ENCODE measurements at places on chromosomes 3 and 15.

DNA sequence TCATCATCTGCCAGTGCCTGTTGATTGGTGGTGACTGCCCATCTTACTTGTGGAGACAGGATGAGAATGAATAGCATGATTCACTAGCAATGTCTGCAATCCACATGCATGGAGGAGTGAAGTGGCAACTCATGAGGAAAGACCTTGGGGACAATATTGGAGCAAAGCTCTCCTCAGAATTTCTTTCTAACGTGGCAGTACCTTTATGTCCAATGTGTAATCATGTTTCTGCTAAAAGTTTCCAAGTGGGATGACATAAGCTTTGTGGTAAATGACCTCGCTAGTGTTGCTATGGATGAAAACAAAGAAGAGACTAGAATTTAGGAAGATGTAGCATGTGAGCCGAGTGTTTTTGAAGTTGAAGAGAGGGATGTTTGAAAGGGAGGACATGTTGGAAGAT lies 117.8 kb downstream of the CPNE4 start:
- DNase-seq = no peak

DNA sequence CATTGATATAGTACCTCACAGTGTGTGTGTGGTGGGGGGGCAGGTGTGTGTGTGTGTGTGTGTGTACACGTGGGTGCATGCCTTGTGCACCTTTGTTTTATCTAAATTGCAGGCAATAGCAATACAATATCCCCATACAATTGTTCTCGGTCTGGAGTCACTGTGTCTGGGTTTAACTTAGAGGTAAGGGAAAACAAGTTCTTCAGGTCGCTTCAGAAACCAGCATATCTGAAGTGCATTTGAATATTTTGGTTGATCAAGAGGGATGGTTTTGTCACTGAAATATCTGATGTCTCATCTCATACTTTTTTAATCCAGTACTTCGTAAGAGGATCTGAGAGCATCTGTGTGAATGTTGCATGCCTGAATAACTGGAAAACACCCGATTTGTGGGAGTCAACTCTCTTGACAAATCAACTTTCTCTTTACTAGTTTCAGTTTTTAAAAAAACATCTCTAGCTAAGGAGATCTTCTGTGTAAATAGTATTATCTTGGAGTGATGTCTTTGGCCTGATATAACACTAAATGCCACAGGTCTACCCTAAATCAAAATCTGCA lies 206.8 kb upstream of the NR2F2 start:
- DNase-seq = no peak

DNA sequence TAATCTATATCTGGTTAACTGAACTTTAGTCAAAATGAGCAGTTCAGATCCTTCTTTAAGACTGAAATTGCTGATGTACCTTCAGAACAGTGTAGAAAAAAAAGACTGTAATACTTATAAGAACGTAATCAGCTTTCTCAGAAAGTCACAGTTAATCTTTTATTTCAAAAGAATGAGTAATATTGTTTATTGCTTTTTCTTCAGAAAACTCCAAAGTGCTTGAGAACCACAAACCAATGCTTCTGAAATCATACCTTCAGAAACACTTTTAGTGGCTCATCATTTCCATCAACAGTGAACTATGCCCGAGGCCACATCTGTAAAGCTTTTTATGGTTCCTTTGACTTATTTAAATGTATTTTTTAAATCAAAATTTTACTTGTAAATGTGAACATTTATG lies 33.3 kb upstream of the CLASP2 start:
- DNase-seq = no peak

DNA sequence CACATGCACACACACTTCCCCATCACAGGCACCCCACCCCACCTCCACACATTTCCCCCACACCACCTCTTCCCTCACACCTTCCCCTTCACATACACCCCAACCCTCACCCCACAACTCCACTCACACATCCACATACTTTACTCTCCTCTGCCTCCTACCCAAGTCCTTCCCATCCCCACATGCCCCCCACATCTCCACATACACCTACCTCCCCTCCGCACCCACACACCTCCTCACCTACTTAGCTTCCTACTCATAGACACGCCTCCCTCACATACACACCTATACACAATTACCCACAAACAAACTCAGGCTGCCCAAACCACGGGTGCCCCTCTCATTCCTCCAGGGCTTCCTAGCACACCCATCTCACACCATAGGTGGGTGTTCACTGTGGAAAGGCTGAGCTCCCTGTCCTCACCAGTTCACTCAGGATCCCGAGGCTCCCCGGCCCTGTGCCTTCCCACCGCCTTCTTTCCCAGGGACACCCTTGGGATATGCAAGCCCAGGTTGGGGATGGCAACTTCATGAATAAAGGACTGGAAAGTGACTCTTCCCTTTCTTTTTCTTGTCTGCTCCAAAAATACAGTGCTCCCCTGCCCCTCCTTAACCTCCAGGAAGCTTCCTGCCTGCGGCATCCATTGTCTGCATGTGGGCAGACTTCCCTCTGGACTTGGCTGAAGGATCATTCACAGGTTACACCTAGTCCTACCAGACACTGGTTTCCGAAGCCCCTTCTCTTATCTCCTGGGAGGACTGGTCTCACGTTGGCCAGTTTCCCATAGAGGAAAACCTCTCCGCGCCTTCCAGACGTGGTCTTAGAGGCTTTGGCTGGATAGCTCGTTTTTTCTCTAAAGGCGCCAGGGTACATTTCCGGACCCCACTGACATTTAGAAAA lies 61.5 kb downstream of the SLCO2A1 start:
- DNase-seq = no peak

DNA sequence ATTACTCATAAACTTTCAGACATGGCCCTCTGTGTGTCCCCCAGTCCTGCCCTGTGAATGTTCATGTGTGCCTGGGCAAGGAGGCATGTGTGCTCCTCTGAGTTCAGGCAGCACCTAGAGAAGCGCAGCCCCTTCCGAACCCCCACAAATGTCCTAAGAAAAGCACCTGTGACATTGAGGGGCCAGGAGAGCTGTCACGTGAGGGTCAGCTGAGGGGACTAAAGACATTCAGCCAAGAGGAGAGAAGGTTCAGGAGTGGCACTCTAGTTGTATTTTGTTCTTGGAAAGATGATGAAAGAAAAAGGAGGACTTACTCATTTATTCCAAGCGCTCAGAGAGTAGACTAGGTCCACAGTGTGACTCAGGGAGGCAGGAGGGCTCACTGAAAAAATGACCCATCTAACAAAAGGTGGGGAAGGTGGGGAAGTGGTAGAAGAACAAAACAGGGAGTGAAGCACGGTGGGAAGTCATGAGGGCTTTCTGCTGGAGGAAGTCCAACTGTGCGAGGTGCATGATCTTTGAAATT lies 28.1 kb upstream of the ELP6 start:
- DNase-seq = no peak

DNA sequence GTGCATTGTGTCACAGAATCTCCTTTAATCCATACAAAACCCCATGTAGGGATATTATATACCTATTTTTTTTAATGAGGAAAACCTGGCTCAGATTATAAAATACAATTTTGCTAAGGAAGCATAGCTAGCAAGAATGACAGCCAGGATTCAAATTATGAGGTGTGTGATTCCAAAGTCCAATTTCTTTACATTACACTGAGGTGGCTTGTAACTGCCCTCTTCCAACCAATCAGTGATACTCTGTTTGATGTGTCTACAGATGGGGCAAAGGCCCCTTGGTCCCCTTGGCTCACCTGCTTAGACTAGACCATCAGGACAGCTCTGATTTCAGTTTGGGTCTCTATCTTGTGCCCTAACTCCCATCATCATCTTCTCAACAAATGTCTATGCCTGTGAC lies 120.3 kb upstream of the ADAMTS9 start:
- DNase-seq = no peak

- no peak for DNase-seq
Measured at GRCh38 chr15:83248151-83249029, 36.1 kb downstream of the BNC1 start.

DNA sequence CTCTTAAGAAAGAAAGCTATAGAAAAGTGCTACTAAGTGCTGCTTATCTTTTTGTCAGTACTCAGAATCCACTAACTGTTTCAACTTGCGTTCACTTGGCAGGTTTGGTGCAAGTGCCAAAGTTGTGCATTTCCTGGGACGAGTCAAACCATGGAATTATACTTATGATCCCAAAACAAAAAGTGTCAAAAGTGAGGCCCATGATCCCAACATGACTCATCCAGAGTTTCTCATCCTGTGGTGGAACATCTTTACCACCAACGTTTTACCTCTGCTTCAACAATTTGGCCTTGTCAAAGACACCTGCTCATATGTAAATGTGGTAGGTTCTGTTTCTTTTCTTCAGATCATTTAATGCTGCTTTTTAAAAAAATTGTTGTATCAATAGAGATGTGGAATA lies 32.6 kb downstream of the GYG1 start:
- DNase-seq = no peak

DNA sequence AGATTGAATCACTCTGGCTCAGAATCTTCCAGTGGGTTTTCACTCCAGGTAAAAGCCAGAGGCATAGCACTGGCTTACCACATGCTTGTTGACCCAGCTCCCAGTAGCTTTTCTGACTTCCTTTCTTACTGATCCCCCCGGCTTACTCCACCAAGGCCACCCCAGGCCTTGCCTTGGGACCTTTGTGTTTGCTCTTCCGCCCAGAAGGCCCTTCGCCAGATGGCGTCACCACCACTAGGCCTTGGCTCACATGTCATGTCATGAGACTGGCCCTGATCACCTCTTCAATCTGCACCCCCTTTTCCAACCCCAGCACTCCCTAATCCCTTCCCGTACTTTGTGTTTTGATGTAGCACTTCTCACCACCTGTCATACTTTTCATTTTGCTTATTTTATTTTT lies 98.5 kb upstream of the UMPS start:
- no peak for DNase-seq
